Right cardiac atrium (tissue), 5 donors: ENCODE measurements at places on chromosomes 1 and 21. TPM values are rescaled to one million over a fixed set of nuclear protein-coding genes. Genes with fewer than 3 reads are reported as not detected.

USH2A gene
- total RNA-seq, result 4.8 TPM

- DNase-seq, result no peak
These were observed 21.8 kb downstream of the PTPRC start for GRCh38 chr1:198660341-198661261.

XCL2 gene
- not detected for total RNA-seq

GRCh38 chr21:36694031-36694515 lies 4.8 kb upstream of the SIM2 start:
- no peak for DNase-seq

KCNH1 gene
- not detected for total RNA-seq

RRAGC gene
- total RNA-seq, result 16.2 TPM

CA14 gene
- 14.6 TPM for total RNA-seq
